ENCODE measurements at places on chromosomes 1 and 21.
A peak's percentile ranks its signal among the peaks of the same experiment; 100 is the strongest.

- no peak for DNase-seq
Observed at GRCh38 chr1:167668108-167668507, 38.1 kb downstream of the RCSD1 start.

DNA sequence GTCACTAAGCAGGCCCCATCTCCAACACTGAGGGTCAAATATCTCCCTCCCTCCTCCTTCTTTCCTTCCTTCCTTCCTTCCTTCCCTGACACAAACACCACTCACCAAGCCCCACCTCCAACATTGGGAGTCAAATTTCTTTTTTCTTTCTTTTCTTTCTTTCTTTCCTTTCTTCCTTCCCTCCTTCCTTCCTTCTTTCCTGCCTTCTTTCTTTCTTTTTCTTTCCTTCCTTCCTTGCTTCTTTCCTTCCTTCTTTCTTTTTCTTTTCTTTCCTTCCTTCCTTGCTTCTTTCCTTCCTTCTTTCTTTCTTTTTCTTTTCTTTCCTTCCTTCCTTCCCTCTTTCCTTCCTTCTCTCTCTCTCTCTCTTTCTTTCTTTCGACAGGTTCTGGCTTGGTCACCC is 79.2 kb upstream of the ETS2 start:
- DNase-seq, result no peak

DNA sequence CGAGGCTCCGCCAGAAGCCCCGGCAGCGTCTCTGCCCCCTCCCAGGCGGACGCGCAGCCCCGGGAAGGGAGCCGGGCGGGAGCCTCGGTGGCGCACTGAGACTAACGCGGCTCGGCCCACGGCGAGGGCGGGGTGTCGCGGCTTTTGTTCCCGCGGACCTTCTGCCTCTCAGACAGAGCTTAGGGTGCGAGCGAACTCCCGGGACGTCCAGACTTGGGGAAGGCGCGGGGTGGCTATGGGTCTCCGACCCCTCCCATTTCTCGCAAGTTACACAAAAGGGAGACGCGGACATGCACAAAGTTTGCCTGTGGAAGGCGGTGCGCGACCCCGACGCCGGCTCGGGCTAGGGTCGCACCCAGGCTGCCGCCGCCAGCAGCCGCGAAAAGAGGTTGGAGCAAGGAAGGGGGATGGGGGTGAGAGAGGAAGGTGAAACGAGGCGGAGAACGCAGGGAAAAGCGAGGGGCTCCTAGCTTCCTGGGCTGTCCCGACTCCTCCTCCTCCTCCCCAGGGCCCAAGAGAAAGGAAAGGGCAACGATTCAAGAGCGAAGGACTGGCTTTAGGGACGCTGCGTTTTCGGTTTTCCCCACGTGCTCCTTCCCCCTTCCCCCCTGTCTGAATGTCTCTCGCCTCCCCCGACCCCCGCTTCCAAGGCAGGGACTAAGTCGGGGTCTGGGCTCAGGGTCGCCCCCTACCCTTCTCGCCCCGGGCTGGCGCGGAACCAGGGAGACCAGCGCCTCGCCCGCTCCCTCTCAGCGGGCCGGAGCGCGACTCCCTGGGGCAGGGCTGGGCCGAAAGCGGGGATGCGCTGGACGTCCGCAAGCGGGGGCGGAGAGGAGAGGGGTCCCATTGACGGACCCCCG is 729 bp downstream of the APP start:
- peak; percentile 30 for DNase-seq

DNA sequence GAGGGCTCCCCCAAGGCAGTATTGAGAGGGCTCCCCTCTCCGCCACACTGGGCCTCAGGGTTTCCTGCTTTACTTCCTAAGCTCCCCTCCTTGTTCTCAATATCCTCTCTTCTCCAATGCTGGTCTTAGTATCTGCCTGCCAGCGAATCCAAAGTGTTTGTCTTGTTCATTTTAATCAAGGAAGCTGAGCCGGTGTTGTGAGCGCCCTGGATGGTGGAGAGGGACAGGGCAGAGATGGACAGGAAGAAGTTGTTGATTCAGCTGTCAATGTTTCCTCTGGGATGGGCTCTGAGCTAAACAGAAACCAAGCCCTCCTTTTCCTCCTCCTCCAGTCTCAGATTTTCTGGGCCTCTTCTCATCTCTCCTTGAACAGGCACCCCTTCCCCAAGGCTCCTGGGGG is 5.4 kb downstream of the OLFML3 start:
- DNase-seq, result no peak

GRCh38 chr1:89732643-89733222 is 88.1 kb upstream of the LRRC8D start:
- no peak for DNase-seq

GRCh38 chr1:43874716-43875115 is 58.9 kb upstream of the ARTN start:
- no peak for DNase-seq

DNA sequence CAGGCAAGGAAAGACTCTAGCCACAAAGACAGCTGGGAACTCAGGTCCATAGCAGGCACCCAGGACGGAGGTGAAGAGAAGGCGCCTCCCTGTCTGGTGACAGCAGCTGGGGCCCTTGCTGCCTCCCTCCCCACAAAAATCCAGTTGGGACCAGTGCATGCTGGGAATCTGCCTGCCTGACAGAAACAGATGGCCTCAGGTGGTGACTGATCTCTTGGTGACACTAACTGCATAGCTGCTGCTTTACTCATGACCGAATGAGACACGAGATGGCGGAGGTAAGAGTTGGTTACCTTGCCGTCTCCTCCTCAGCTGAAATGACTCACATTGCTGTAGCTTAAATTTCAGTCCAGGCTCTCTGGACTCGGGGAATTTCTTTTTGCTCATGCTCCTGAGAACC is 130.3 kb downstream of the FGGY start:
- peak; percentile 94 for DNase-seq

- no peak for DNase-seq
Observed at GRCh38 chr1:18711536-18712251, 81.0 kb downstream of the PAX7 start.

GRCh38 chr1:158286941-158287346 is 2.8 kb upstream of the CD1C start:
- DNase-seq, result no peak

- no peak for DNase-seq
Observed at GRCh38 chr1:112548547-112548946, 39.8 kb downstream of the WNT2B start.

DNA sequence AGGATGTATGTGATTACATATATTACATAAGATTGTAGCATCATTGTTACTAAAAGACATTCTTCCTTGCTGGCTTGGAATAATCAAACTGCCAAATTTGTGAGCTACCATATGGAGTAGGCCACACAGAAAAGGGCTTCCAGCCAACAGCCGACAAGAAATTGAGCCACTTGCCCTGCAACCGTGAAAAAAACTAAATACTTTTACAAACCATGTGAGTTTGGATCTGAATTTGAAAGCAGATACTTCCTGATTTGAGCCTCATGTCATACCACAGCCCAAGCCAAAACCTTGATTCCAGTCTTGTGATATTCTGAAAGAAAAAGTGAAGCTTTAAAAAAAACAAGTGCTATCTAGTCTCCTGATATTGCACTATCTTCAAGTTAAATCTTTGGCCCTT is 55.6 kb upstream of the PRMT6 start:
- DNase-seq, result no peak

DNA sequence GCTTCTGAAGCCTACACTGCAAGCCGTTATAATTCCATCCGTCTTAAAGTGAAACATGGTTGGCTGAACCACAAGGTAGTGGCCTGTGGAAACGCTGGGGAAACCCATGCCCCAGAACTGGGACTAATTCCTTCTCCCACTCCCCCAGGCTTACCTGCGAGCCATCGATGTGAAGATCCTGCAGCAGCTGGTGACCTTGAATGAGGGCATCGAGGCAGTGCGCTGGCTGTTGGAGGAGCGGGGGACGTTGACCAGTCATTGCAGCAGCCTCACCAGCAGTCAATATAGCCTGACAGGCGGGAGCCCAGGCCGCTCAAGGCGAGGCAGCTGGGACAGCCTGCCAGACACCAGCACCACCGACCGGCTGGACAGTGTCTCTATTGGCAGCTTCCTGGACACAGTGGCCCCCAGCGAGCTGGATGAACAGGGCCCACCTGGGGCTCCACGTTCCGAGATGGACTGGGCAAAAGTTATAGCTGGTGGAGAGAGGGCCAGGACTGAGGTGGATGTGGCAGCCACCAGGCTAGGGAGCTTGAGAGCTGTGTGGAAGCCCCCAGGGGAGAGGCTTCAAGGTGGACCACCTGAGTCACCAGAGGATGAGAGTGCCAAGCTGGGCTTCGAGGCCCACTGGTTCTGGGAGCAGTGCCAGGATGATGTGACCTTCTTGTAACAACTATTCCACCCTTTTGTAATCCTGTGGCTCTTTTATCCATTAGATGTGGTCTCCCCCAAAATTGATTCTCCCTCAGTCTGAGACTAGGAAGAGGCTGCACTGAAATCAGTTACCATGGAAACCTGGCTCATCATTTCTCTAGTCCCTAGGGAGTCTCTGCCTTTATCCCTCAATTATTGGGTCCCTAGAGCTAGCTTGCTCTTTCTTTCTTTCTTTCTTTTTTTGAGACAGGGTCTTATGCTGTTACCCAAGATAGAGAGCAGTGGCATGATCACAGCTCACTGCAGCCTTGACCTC is 16.7 kb downstream of the LURAP1 start:
- no peak for DNase-seq

- no peak for DNase-seq
Observed at GRCh38 chr1:41286992-41287391, 44.9 kb upstream of the SCMH1 start.

- DNase-seq, result no peak
Observed at GRCh38 chr1:27391511-27392095, 819 bp upstream of the GPR3 start.

DNA sequence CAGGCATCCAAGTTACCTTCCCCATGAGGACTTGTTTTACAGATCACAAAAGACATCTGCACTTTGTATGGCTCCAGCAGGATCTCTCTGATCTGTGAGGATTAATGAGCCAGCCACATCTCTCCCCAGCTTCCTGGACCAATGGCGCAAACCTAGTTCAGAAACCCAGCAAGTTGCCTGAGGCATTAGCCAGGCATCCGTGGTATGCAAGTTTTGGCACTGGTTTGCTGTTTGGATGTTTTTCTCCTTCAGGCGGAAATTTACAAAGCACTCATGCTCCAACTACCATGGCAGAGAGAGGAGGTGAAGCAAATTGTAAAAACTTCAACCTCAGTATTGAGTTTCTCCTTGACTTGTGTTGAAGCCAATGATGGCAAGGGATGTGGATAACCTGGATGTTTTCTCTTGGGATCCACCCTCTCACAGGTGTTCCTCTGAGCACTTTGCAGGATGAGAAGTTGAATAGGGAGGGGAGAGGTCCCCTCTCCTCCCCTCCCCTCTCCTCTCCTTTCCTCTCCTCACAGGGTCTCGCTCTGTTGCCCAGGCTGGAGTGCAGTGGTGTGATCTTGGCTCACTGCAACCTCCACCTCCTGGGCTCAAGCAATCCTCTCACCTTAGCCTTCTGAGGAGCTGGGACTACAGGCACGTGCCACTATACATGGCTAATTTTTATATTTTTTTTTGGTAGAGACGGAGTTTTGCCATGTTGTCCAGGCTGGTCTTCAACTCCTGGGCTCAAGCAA is 25.6 kb upstream of the ENO1 start:
- DNase-seq, result peak; percentile 49

DNA sequence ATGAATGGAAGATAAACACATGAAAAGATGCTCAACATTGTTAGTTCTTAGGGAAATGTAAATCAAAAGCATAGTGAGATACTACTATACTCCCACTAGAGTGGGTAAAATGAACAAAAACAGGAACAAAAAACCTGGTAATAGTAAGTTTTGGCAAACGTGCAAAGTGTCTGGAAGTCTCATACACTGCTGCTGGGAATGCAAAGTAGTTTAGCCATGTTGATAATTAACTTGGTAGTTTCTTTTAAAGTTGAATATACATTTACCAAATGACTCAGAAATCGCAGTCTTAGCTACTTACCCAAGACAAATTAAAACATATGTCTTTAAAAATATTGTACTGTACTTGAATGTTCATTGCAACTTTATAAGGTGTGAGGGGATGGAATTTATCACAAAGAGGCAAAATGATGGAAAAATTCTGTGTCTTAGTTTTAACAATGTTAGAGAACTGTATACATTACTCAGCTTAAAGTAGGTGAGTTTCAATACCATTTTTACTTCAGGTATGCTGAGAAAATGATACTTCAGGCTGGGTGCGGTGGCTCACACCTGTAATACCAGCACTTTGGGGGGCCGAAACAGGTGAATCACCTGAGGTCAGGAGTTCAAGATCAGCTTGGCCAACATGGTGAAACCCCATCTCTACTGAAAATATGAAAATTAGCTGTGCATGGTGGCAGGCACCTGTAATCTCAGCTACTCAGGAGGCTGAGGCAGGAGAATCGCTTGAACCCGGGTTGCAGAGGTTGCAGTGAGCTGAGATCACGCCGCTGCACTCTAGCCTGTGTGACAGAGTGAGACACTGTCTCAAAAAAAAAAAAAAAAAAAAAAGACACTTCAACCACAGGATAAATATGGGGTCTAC is 102.3 kb downstream of the PDE4B start:
- DNase-seq, result no peak

GRCh38 chr1:218304281-218305039 is 19.4 kb downstream of the RRP15 start:
- DNase-seq, result peak; percentile 15

DNA sequence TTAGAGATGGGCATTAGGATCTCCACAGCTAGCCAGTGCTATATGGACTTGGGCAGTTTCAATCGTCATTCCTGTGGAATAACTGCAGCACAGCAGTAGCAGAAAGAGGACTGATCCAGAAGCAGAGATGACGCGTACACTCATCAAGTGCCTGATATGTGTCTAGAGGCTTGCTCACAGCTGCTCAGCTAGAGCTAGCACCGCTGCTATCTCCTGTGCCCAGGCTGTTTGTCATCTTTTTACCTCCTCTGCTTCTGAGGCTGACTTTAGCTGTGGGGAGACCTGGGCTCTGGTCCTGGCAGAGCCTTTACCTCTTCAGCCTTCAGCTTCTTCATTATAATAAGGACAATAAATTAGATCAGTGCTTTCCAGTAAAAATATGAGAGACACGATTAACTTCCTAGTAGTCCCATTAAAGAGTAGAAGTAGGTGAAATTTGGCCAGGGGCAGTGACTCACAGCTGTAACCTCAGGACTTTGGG is 5.3 kb downstream of the TENT5C start:
- DNase-seq, result no peak

DNA sequence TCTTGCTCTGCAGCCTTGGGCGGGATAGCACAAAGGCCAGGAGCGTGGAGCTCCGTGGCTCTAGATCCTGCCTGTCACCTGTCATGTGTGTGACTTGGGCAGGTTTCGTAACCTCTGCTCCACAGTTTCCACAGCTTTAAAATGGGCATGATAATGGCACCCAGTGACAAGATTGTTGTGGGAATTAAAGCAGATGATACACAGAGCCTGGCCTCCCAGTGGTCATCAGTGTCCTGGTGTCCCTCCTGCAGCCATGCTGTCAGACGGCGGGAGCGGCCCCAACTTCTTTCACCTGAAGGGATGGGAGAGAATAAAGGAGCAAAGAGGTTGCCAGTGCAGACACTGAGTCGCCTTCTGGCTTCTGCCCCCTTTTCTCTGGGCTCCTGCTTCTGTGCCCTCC is 61.5 kb downstream of the SLC37A1 start:
- DNase-seq, result no peak

DNA sequence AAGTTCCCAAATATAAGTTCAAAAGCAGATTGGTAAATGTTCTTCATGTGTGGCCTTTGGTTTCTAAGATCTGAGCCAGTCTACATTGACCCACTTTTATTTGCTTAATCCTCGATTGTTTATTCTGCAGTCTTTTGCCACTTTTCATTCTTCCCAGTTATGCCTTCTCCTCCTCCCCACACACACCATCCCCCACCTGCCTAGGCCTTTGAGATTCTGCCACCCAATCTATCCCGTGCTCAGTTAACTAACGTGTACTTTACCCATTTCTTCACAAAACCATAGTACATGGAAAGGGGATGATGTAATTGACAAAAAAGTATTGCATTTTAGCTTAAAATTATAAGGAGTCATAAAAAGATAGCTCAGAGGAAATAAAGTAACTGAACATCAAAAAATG is 3.7 kb downstream of the CFH start:
- no peak for DNase-seq
